ENCODE measurements at places on chromosomes 3 and 15.

GRCh38 chr3:185797108-185797881 is 27.5 kb downstream of the IGF2BP2 start:
- no peak for DNase-seq

DNA sequence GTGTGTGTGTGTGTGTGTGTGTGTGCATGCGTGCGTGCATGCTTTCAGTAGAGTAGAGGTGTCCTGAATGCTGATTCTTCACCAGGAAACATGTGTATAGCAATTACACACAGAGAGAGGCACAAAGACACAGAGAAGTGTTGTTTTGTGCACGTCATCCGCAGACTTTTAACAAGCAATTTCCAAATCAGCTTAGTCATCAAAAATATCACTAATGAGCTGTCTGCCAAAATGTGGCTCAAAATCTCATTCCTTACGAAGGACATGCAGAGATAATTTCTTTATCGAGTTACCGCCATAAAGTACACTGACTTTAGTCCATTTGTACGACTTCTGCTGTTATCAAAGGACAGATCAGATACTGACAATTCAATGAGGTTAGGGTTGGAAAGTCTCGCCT is 274.9 kb upstream of the RARB start:
- DNase-seq, result no peak

GRCh38 chr3:8320711-8321458 is 180.7 kb upstream of the LMCD1 start:
- no peak for DNase-seq

DNA sequence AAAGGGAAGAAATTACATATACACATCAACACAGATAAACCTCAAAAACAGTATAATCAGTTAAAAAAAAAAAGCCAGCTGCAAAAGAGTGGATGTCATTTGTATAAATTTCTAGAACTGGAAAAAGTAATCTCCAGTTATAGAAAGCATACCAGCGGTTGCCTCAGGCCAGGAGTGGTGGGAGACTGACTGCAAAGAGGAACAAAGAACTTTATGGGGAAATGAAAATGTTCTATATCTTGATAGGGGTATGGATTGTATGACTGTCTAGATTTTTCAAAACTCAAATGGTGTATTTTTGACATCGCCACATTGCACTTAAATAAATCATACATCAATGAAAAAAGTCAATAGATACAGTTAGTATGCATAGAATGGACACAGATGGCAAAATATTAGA is 241.6 kb downstream of the SCAPER start:
- no peak for DNase-seq

DNA sequence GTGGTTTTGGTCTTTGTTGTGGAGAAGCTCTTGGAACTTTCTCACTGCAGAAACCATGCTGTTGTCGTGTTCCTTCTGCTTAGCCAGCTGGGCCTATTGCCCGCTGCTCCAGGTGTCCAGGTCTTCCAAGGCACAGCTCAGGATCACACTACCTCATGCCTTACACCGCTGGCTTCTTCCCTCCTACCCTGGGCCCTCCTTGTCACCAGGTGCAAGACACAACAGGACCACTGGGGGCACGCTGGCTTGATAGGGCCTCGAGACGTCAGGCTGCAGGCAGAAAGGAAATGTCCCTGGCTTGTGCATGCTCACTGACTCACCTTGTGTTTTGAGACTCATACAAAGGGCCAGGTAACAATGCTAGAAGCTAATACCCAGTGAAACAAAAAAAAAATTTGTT is 32.3 kb downstream of the PAQR9 start:
- DNase-seq, result no peak
